Sigmoid colon (tissue), 7 donors: ENCODE measurements at places on chromosomes 2 and 18. TPM values are rescaled to one million over a fixed set of nuclear protein-coding genes. Genes with fewer than 3 reads are reported as not detected.

The CXCR2 gene
- not detected for total RNA-seq

The PIEZO2 gene
- total RNA-seq: 24.3 TPM

The ARL6IP6 gene
- total RNA-seq: 16.8 TPM

The CTAGE1 gene
- total RNA-seq: not detected

The ANKRD62 gene
- total RNA-seq: not detected

The HOXD3 gene
- total RNA-seq: 4.6 TPM

The GPR45 gene
- not detected for total RNA-seq

The COLEC11 gene
- total RNA-seq: 3.3 TPM

The IL36RN gene
- not detected for total RNA-seq

The FOXD4L1 gene
- 0.14 TPM for total RNA-seq

The ASB18 gene
- total RNA-seq: not detected

The RAB17 gene
- total RNA-seq: 2.8 TPM

The STK39 gene
- total RNA-seq: 26.3 TPM

The SLC4A3 gene
- total RNA-seq: 5.0 TPM

The TCF23 gene
- not detected for total RNA-seq

The CXCR4 gene
- total RNA-seq: 5.0 TPM

The ARID5A gene
- total RNA-seq: 14.3 TPM

The AQP12B gene
- total RNA-seq: not detected

The B3GNT2 gene
- total RNA-seq: 25.1 TPM

The CENPA gene
- total RNA-seq: not detected

The CYP27A1 gene
- 30.1 TPM for total RNA-seq

The MTCL1 gene
- total RNA-seq: 58.5 TPM
